ENCODE measurements at places on chromosomes 3 and 15. TPM values are rescaled to one million over a fixed set of nuclear protein-coding genes. Genes with fewer than 3 reads are reported as not detected.
A peak's percentile ranks its signal among the peaks of the same experiment; 100 is the strongest.

The CEP152 gene
- total RNA-seq, result 62.0 TPM

The ASB14 gene
- not detected for total RNA-seq

The CHRNA5 gene
- 1.5 TPM for total RNA-seq

The MORC1 gene
- not detected for total RNA-seq

The PCSK6 gene
- 0.64 TPM for total RNA-seq

The ALDH1A2 gene
- not detected for total RNA-seq

The CPN2 gene
- not detected for total RNA-seq

The PPP1R14D gene
- not detected for total RNA-seq

The LOXL1 gene
- 0.25 TPM for total RNA-seq

The SERINC4 gene
- 0.14 TPM for total RNA-seq

The FBXL22 gene
- 0.44 TPM for total RNA-seq

DNA sequence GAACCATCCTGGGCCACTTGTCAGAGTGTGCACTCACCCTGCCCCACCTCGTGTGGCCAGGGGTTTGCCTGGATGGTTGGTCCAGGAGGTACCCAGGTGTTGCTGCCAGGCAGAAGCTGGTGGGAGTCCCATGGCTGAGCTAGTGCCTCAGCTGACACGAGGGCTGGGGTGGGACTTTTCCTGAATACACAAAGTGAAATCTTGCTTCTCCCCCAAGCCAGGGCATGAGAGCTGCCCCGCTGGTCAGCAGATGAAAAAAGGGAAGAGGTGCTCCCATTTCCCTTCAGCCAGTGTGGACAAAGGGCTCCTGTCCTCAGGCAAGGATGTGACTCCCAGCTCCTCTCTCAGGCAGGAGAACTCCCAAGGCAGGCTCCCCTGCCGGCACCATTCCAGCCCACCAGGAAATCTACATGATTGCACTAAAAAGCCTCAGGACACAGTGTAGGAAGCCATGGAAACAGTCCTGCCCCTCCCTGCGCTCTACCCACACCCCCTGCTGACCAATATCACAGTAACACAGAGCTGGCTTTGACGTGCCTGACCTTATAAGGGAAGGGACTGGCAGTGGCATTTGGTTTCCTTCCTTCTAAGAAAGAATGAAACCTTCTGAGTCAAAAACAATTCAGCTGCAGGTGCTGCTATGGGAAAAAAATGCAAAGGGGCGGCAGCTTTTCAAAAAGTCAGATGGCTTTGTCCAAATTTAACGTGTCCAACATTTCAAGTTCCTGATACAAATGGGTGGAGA is 33.9 kb downstream of the MYO5C start:
- peak overlapping the region; percentile 74 for H3K27ac ChIP-seq
- peak overlapping the region; percentile 13 for H3K4me3 ChIP-seq
- DNase-seq, result peak; percentile 89
- peaks cover 34% of the 10 kb centered on the region for H3K4me1 ChIP-seq

- no peaks in the 10 kb centered on the region for H3K36me3 ChIP-seq
- peaks cover 16% of the 10 kb centered on the region for H3K27me3 ChIP-seq
- H3K4me3 ChIP-seq, result no peak overlapping the region
- no peaks in the 10 kb centered on the region for H3K4me1 ChIP-seq
Measured at GRCh38 chr15:81752546-81752942, 293.3 kb downstream of the MEX3B start.

DNA sequence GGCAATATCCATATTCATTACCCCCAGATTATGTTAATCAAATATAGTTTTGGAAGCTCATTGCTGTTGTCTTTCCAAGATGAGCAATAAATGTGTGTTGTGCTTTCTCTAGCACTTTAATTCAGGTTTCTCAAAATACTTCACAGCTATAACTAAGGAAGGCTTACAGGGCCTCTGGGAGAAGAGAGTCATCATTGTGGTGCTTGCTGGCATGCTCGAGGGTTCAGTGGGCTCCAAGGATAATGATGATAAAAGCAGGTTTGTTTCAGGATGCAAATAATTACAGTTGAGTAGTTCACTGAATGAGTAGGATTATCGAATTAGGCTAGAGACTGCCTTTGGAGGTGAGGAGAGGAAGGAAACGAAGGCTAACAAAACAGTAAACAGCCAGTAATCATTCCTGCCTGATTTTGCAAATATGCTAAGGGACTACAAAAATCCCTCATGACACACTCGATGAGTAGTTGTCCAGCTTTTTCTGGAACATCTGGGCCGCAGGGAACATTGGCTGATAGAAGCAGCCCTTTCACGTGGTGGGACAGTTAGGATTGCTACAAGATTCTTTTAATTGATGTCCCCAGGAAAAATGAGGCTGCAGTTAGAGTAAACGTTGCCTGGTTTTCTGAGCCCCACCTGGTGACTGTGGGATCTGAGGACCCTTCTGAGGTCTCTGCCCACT is 54.1 kb downstream of the SLC7A14 start:
- no peak overlapping the region for H3K4me3 ChIP-seq
- peaks cover 2% of the 10 kb centered on the region for H3K27me3 ChIP-seq
- no peak for DNase-seq
- no peak overlapping the region for H3K27ac ChIP-seq

- no peaks in the 10 kb centered on the region for H3K36me3 ChIP-seq
- no peak for DNase-seq
- H3K4me3 ChIP-seq, result no peak overlapping the region
- H3K27me3 ChIP-seq, result peaks cover 4% of the 10 kb centered on the region
- H3K4me1 ChIP-seq, result no peaks in the 10 kb centered on the region
- no peak overlapping the region for H3K27ac ChIP-seq
Measured at GRCh38 chr3:29335943-29336342, 55.1 kb downstream of the RBMS3 start.

GRCh38 chr3:186680869-186681268 is 15.1 kb downstream of the HRG start:
- no peak for DNase-seq
- no peaks in the 10 kb centered on the region for H3K4me1 ChIP-seq
- H3K4me3 ChIP-seq, result no peak overlapping the region
- peaks cover 37% of the 10 kb centered on the region for H3K27me3 ChIP-seq
- H3K27ac ChIP-seq, result no peak overlapping the region

- H3K27me3 ChIP-seq, result no peaks in the 10 kb centered on the region
- H3K4me3 ChIP-seq, result no peak overlapping the region
- no peaks in the 10 kb centered on the region for H3K4me1 ChIP-seq
- peaks cover 2% of the 10 kb centered on the region for H3K36me3 ChIP-seq
- no peak overlapping the region for H3K27ac ChIP-seq
Measured at GRCh38 chr3:143109861-143110260, 9.7 kb upstream of the CHST2 start.

DNA sequence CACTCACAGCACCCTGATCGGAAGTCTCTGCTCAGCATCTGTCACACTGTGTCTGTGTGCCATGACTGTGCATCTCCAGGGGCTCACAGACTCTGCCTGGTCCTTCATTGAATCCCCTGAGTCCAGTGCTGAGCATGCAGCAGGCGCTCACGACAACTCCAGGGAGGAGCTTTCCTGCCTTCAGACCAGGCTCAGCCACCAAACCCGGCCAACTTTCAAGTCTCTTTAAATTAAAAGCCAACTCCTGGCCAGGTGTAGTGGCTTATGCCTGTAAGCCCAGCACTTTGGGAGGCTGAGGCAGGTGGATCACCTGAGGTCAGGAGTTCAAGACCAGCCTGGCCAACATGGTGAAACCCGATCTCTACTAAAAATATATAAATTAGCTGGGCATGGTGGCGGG is 24.2 kb downstream of the GRAMD2A start:
- H3K27me3 ChIP-seq, result no peaks in the 10 kb centered on the region
- H3K4me1 ChIP-seq, result no peaks in the 10 kb centered on the region
- H3K4me3 ChIP-seq, result no peak overlapping the region
- no peaks in the 10 kb centered on the region for H3K36me3 ChIP-seq
- no peak for DNase-seq
- H3K27ac ChIP-seq, result no peak overlapping the region

DNA sequence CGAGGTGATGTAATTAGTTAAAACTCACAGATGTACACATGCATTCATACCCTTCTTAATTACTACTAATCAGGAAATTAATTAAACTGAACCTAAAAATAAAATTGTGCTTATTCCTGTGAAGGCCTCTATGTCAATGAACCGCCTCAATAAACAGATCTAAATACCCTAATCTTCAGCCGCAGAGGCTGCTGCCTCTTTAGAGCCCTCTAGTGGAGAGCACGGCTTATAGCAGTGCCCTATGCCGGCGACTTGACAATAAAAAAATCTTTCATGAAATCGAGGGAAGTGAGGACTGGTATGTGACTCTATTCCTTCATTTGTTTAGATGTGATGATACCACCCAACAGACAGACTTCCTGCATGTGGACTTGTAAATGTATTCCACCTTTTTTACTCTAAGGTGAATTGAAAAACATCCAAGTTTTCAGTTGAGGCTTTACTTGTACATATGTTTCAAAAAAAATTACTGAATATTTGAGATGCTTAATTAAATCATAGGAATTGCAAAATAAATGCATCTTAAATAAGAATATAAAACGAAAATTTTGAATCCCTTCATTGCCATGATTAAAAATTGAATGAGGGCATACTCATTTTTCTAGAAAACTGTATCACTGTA is 8.3 kb upstream of the EPHA3 start:
- no peaks in the 10 kb centered on the region for H3K36me3 ChIP-seq
- H3K27me3 ChIP-seq, result peaks cover 2% of the 10 kb centered on the region
- DNase-seq, result peak; percentile 55
- no peak overlapping the region for H3K27ac ChIP-seq
- H3K4me3 ChIP-seq, result no peak overlapping the region

GRCh38 chr3:24485511-24485910 is 9.1 kb downstream of the THRB start:
- no peak overlapping the region for H3K4me3 ChIP-seq
- DNase-seq, result no peak
- peaks cover 2% of the 10 kb centered on the region for H3K27me3 ChIP-seq

GRCh38 chr3:8911781-8912180 is 51.5 kb downstream of the RAD18 start:
- no peaks in the 10 kb centered on the region for H3K4me1 ChIP-seq
- H3K4me3 ChIP-seq, result no peak overlapping the region
- DNase-seq, result no peak
- peaks cover 47% of the 10 kb centered on the region for H3K36me3 ChIP-seq

- peaks cover 44% of the 10 kb centered on the region for H3K4me1 ChIP-seq
- peak; percentile 71 for DNase-seq
- no peaks in the 10 kb centered on the region for H3K27me3 ChIP-seq
- H3K36me3 ChIP-seq, result no peaks in the 10 kb centered on the region
Measured at GRCh38 chr3:170007031-170007663, 30.6 kb upstream of the GPR160 start.

DNA sequence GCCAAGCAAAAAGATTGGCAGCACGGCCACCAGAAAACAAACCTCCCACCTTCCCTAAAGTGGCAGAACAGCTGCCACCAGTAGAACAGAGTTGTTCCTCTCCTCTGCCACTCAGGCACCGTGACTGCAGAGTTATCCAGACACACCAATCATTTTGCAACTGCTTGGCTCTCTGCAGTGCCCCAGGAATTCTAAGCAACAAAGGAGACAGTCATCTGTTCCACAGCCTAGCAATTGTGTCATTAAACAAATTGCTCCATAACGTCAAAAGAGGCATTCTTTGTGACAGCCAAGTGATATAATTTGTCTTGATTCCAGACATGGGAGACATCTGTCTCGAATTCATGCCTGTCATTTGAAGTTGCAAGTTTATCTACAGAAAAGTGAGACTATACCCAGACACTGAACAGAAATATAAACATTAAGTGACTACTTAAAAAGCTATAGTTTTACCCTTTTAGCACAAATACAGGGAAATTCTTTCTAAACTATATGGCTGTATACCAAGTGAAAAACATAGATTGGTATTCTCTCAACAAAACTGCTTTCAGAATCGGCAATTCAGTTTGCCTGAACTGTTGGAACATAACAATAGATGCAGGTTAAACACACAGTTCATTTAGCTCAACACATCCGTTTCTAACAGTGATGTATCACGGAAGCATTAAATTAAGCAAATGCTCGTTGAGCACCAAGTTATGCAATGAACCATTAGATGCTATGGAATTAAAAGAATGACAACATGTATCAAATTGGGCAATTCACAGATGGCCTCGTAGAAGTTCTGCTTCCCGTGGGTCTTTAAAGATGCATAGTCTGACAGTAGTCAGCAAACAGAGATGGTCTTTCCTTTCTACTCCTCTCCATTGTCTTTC is 281.3 kb downstream of the FGF12 start:
- no peaks in the 10 kb centered on the region for H3K36me3 ChIP-seq
- peaks cover 32% of the 10 kb centered on the region for H3K27me3 ChIP-seq
- H3K4me1 ChIP-seq, result no peaks in the 10 kb centered on the region
- no peak overlapping the region for H3K4me3 ChIP-seq
- H3K27ac ChIP-seq, result no peak overlapping the region

DNA sequence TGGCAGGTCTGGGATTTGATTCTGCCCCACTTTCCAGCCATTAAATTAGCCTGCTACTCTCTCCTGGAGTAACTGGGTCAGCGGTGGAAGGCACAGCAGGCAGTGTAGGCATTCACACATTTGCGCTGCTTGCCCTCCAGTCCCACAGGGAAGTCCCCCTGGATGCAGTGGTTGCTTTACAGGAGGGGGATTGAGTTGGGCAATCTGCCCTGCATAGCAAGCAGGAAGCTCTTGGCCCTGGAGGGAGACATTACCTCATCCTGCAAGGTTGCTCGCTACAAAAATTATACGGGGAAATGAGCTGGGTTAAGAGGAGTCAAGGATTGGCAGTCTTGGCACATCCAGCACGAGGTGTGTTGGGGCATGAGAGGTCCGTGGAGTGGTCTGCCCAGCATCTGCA is 14.8 kb downstream of the MCM2 start:
- H3K27ac ChIP-seq, result no peak overlapping the region
- no peak for DNase-seq
- H3K4me1 ChIP-seq, result no peaks in the 10 kb centered on the region
- H3K4me3 ChIP-seq, result no peak overlapping the region

- peaks cover 2% of the 10 kb centered on the region for H3K27me3 ChIP-seq
- H3K4me3 ChIP-seq, result no peak overlapping the region
- no peaks in the 10 kb centered on the region for H3K36me3 ChIP-seq
- DNase-seq, result no peak
- no peak overlapping the region for H3K27ac ChIP-seq
- H3K4me1 ChIP-seq, result no peaks in the 10 kb centered on the region
Measured at GRCh38 chr3:32791833-32792232, 26.0 kb upstream of the TRIM71 start.

DNA sequence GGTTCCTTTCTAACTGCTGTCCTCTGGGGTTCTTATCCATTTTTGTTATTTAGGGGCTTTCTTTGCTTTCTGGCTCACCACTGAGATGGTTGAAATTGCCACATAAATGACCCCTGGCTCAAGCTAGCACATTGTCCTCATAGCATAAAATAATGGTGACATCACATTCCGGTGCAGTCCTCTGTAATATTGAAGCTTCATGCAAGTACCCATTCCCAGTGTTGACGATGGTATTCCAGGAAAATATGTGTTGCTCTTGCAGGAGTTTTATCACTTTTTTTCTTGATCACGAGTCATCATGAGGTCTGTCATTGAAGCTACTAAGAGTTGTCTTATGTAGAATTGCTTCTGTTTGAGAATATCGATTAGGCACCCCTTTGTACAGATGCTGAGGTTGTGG is 56.1 kb downstream of the CRTC3 start:
- peaks cover 67% of the 10 kb centered on the region for H3K4me1 ChIP-seq
- no peak overlapping the region for H3K27ac ChIP-seq
- no peaks in the 10 kb centered on the region for H3K27me3 ChIP-seq
- H3K36me3 ChIP-seq, result peaks cover 11% of the 10 kb centered on the region
- no peak overlapping the region for H3K4me3 ChIP-seq

GRCh38 chr3:44981751-44982150 is 5.7 kb downstream of the EXOSC7 start:
- no peaks in the 10 kb centered on the region for H3K27me3 ChIP-seq
- peaks cover 20% of the 10 kb centered on the region for H3K36me3 ChIP-seq
- H3K4me1 ChIP-seq, result peaks cover 83% of the 10 kb centered on the region
- peak overlapping the region; percentile 53 for H3K27ac ChIP-seq
- peak; percentile 24 for DNase-seq
- H3K4me3 ChIP-seq, result peak overlapping the region; percentile 20

Data from activated naive CD4-positive, alpha-beta T cell treated with anti-CD3 and anti-CD28 coated beads for 36 hours (primary cell).